ENCODE measurements at places on chromosomes 7 and 10.
A peak's percentile ranks its signal among the peaks of the same experiment; 100 is the strongest.

GRCh38 chr7:55365205-55365674 is at the start of gene LANCL2:
Gene LANCL2, plus strand, starts transcription at chr7:55365337. Its CDS starts 689 bp downstream, at chr7:55366026.
- DNase-seq, result peak; percentile 96

DNA sequence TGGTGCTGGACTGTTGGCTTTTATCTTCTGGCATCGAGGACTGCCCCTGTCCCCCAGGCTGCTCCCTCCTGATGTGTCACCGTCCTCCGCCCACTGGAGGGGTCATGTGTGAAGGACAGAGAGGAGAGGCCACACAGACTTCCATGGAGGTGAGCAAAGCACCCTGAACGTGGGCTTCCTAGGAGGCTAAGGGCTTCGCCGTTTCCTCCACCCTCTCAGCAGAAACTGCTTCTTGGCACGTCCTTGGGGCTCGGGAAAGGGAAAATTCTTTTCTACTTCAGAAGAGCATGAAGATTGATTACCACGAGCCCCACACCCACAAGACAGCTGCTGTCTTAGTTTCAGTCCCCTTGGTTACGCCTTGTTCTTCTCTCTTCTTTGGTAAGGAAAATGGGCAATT is 218.2 kb downstream of the CCDC3 start:
- no peak for DNase-seq

GRCh38 chr7:151459726-151460473 is 20.0 kb upstream of the CRYGN start:
- DNase-seq, result peak; percentile 88

DNA sequence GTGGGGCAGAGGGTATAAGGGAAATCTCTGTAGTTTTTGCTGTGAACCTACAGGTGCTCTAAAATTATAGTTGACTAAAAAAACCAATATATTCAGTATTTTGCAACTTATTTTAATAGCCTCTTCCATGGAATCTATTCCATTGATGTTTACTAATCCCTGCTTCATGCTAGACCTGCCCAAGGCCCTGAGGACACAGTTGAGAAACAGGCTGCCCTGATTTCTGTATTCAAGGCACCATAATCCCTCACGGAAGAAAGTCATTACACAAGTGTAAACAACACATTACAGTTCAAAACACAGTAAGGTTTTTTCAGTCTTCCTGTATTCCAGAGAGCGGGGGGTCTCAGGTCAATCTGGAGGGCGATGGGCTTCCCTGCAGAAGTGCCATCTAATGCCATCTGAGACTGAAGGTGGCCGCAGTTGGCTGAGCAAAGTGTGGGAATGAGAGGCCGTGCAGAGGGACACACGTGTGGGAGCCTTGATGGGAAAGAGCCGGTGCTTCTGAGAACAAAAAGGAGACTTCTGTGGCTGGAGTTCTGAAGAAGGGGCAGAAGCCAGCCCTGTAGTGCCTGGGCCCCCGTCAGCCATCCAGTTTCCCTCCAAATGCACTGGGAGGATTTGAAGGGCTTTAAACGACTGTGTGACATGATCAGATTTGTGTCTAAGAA is 146.9 kb downstream of the PTPN20 start:
- no peak for DNase-seq

DNA sequence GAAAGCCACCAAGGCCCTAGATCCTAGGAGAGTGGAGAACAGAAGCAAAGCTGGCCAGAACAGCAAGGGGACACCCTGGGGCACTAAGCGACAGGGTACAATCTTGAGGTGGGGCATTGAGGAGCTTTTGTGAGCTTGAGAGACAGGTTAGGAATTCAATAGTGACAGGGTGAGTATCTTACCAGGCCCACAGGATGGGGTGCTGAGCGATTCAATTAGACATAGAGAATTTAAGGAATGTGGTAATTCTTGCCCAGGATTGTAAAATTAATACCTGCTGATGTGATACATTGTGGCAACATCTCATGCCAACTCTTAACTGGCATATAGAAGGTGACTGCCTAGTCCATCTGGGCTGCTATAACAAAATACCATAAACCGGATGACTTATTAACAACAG is 14.0 kb downstream of the RBP3 start:
- no peak for DNase-seq

GRCh38 chr7:66281678-66282590 is 76.8 kb downstream of the TPST1 start:
- no peak for DNase-seq

- no peak for DNase-seq
Measured at GRCh38 chr7:3897430-3898372, 596.6 kb downstream of the SDK1 start.

- DNase-seq, result no peak
Measured at GRCh38 chr10:45095286-45095685, 94.6 kb downstream of the ZNF22 start.

DNA sequence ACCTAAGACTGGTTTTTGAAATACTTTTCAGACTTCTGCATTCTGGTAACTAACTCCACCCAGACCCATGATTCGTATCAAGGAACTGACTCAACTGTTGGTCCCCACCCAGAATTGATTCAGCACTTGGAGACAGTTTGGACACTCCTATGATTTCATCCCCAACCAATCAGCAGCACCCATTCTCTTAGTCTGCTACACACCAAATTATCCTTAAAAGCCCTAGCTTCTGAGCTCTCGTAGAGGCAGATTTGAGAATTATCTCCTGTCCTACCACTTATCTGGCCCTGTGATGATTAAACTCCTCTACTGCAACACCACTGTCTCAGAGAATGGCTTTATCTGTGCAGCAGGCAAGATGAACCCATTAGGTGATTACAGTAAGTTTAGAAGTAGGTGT is 7.7 kb upstream of the GSTO1 start:
- DNase-seq, result no peak

DNA sequence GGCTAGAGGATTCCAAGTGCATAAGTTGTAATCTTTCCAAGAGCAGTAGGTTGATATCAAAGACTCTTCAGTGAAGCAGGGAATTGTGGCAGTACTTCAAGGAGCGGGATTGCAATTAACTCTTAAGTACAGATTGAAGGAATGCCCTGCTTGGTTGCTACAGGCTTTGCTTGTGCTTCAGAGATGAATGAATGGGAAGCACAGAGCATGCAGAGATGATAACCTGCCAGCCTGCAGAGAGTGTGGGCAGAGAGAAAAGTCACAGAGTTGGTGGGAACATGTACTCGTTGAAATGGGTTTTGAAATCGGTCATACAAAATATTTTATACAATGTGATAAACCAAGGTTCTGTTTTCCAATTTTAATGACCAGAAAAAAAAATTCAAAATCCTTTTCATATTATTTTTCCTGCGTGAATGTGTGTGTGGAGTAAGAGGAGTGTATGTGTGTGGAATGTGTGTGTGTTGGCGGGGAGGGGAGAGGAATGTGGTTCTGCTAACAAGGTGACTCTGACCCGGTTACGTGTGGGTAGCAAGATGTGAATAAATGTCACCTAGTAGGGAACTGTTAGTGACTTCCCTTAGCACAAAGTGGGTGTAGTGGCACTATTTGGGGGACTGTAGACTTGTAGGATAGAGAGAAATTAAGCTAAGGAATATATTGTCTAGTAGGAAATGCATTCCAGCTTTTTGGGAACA is 697.8 kb downstream of the GATA3 start:
- no peak for DNase-seq

- DNase-seq, result peak; percentile 94
Measured at GRCh38 chr10:80662429-80663261, 124.9 kb downstream of the SH2D4B start.

DNA sequence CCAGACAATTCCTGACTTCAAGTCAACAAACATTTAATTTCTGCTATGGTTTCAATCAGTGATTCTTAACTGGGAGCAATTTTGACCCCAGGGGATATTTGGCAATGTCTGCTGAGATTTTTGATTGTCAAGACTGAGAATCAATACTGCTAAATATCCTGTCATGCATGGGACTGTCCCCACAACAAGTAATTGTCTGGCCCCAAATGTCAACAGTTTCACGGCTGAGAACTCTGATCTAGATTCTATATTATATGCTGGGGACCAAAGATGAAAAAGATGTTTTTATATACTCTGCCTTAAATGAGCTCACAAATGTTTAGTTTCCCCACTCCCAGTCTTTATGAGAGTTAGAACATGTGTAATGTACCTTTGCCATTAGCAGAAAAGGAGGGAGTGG is 19.2 kb downstream of the ANKRD7 start:
- no peak for DNase-seq

DNA sequence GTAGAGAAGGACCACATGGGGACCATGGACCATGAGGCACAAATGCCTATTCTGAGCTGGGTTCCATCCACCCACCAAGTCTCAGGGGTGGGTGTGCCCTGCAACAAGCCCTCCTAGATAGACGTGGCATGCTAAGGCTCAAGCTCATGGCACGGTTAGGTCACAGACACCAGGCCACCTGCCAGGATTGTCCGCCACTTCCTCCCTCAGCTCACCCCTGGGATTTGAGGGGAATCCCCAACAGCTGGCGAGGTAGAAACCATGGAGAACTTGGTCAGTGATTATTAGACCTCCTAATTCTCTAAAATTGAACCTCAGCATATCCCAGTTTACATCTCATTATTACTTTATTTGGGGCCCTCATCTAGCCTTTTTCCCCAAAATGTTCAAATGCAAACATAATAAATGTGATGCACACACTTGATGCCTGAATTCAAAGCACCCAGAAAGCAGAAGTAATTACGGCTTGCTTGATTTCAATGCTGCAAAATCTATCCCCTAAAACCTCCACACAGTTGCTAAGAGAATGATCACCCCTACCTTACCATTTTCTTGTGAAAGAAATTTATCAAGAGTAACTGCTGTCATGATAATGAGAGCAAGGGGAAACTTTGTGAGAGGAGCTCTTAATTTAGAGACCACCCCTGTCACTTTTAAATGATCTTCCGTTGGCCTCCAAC is 366.6 kb upstream of the PFKP start:
- no peak for DNase-seq

- DNase-seq, result no peak
Measured at GRCh38 chr10:26627324-26627723, 70.2 kb upstream of the PDSS1 start.
